ENCODE measurements at places on chromosomes 7 and 10.

- no peak for DNase-seq
These were observed 17.8 kb downstream of the NAPEPLD start for GRCh38 chr7:103130901-103131624.

DNA sequence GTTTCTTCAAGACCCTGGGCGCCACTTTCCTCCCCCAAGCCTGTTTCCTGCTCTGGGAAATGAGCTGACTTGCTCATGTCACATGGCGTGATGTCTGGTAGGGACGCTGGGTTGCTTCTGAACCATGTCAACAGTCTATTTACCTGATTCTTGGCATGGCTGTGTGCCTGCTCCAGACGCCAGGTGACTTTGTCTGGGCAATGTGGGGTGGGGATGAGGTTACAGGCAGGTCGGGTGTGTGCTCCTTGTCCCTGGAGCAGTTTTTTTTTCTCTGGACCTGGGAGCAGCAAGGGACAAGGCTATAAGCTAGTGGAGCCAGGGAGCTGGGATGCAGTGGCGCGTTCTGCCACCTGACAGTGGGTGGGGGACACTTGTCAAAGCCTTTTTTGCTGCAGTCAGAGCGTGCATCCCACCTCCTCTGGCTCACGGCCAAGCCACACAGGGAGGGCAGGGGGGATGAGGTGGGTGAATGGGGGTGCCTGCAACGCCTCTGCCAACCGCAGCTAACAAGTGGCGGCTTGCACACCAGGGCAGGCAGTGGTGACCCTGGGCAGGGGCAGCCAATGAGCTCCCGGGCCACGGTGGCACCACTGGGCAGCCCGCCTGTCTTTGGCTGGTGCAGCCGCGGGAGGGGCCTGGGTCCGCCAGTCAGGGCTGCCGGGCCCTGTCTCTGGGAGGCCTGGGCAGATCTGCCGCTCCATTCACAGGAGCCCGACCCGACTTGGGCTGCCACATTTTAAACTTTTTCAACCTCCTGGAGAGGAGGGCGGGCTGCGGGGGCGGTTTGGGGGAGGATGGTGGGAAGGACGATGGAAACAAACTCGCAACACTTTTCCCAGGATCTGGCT is 22.9 kb downstream of the DNAJB12 start:
- peak; percentile 91 for DNase-seq

DNA sequence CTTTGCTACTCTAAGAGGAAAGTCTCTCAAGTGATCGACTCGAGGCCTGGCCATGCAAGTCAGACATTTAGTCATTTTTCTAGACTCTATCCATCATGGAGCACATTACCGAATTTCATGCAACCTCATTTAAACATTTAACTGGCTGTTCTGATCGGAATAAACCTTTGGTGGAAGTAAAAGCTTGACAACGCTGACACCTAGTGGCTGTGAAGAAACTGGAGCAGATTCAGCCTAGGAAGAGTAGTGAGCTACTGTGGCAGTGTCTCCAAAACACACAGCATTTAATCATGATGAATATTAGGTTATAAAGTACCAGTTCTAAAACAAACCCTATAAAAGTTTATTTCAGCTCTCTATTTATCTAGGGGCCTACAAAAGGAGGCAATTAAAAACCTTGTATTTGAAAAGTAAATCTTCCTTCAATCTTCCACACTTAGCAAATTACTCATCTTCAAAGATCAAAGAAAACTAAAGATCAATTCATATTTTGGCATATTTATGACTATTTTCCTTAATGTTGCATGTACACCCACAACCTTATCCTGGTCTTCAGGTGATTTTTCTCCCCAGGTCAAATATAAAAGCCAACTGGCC is 175.0 kb downstream of the CTNNA3 start:
- DNase-seq, result peak; percentile 53

DNA sequence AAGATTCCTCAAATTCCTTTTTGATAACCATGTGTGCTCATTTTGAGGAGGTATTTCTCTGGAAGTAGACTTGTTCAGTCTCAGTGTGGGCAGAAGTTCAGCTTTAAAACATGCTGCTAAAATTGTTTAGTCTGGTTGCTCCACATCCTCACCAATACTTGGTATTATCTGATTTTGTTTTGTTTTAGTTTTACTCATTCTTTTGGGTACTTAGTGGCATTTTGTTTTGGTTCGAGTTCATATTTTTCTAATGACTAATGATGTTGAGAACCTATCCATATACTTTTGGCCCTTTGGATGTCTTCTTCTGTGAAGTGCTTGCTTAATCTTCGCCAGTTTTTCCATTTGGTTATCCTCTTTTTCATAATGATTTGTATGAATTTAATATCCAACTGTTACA is 694.2 kb upstream of the FZD8 start:
- DNase-seq, result no peak

- peak; percentile 77 for DNase-seq
These were observed 6.0 kb downstream of the MBLAC1 start for GRCh38 chr7:100132697-100133151.

DNA sequence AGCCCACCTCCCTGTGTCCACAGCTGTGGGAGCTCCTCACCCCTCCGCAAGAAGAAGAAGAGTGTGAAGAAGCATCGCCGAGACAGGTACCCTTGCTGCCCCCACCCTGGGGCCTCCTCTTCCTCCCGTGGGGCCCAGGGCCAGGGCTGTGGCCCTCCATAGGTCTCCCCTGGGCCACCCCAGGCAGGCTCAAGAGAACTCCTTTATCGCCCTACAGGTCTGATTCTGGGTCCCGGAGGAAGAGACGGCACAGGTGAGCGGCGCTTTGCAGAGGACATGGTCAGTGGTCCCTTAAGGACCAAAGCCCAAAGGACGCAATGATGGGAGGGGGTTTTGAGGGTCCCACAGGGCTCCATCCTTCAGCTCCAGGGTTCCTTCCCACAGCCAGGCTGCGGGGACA is 41.1 kb upstream of the HSPB1 start:
- no peak for DNase-seq

DNA sequence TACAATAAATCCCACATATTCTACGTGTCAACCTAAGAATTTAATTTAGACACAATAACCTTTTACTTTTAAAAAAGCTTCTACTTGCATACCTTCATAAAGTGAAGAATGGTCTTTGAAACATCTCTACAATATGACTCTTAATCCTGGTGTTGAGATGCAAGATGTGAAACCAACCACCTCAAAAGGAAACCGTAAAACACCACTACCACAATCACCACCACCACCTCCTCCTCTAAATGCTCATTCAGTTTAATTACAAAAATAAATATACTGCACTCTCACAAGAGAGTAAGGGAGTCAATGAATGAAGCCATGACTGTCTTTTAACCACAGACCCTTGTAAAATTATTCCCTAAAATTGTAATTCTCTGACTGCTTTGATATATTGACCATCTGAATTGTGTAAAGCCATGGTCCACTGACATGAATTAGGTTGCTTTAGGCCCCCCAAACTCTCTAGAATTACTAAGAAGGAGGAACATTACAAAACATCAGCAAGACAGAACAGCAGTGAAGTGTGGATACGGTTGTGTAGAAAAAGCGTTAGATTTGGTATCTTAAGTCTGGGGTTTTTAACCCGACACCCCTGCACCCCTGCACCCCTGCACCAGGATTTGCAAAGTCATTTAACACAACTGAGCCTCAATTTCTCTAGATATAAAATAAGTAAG is 171.4 kb downstream of the SFMBT2 start:
- DNase-seq, result no peak
